ENCODE measurements at places on chromosomes 11 and 22.
A peak's percentile ranks its signal among the peaks of the same experiment; 100 is the strongest.

- ATAC-seq = no peak
Measured at GRCh38 chr11:73401217-73401923, 25.2 kb downstream of the RELT start.

- ATAC-seq = no peak
Measured at GRCh38 chr11:131609337-131609736, 238.9 kb downstream of the NTM start.

DNA sequence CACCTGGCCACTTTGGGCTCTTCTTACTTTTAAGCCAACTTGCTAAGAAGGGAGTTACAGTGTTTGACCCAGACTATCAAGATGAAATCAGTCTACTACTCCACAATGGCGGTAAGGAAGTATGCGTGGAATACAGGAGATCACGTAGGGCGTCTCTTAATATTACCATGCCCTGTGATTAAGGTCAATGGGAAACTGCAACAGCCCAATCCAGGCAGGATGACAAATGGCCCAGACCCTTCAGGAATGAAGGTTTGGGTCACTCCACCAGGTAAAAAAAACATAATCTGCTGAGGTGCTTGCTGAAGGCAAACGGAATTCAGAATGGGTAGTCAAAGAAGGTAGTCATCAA lies 1.0 kb upstream of the YPEL4 start:
- no peak for ATAC-seq

DNA sequence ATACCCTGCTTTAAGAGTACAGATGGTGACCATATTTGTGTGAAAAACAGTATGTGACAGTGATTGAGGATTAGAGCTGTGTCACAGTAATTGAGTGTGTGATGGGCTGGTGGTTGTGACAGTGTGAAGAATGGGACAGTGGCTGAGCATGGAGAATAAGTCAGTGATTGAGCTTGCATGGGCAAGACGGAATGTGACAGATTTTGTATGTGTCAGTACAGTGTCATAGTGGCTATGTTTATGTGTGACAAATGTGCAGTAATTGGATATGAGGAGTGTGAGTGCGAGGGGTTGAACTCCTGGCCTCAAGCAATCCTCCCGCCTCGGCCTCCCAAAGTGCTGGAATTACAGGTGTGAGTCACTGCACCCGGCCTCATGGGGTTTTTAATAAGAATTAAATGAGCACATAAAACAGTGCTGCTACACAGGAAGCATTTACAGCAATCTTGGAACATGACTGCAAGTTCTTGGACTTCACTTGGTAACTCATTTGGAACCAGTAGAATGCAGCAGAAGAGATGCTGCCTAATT lies 583 bp upstream of the RRAS2 start:
- no peak for ATAC-seq

- no peak for ATAC-seq
Measured at GRCh38 chr11:75568616-75569219, 6.7 kb downstream of the SERPINH1 start.

DNA sequence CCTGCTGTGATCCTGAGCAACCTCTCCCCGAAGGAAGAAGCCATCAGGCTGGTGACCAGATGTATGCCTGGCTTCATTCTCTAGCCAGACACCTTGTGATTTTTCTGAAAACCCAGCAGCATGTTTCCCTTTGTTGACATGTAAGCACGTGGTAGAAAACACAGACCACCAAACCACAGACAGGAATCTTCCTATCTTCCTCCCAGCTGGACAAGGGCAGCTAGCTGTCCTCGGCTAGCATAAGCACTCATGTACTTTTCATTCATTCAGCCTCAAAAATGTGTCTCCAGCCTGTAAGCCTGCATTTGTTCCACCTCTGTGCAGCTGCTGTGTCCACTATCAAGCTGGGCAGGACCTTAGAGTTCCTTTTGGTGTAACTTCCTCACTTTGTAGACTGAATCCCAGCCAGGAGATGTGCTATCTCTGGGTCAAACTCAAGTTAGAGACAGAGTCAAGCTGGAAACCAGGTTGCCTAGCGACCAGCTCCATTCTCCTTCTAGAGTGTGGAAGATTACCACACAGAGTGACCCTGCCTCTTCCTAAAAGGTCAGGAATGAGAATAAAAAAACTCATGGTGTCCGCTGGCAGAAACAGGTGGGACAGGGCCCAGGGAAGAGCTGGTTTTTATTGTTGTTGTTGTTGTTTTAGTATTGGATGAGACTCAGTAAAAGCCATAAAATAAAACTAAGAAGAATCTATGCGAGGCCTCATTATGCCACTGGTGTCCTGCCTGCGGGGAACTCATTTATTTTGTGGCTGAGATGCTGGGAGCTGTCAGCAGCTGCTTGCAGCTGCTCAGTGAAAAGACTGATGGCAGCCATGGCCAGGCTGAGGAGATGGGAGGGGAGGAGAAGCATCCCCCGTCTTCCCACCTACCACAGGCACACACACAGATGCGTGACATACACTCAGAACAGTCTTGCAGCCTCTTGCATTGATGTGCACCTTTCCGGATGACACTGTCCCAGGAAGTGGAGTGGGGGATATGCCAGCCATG lies 7.4 kb upstream of the CLMP start:
- ATAC-seq = peak; percentile 14

- ATAC-seq = no peak
Measured at GRCh38 chr11:119828006-119828405, 99.0 kb upstream of the NECTIN1 start.

GRCh38 chr11:102421261-102421660 lies 31.3 kb downstream of the TMEM123 start:
- no peak for ATAC-seq

GRCh38 chr22:39446239-39446721 lies 10.5 kb upstream of the MGAT3 start:
- peak; percentile 80 for ATAC-seq

- ATAC-seq = peak; percentile 94
Measured at GRCh38 chr22:36017651-36018091, 11.0 kb downstream of the RBFOX2 start.

All from stimulated activated memory B cell treated with anti-CD40 and anti-IgM and Interleukin-4, amounts not matched to agents 10 μg/mL and 1 μg/mL and 100 μg/mL, for 72 hours (primary cell).